Activated CD8-positive, alpha-beta T cell treated with anti-CD3 and anti-CD28 coated beads, Interleukin-2, amount 10 ng/mL, durations not matched to agents 7 days and 5 days (primary cell): ENCODE measurements at places on chromosomes 5 and 9. TPM values are rescaled to one million over a fixed set of nuclear protein-coding genes. Genes with fewer than 3 reads are reported as not detected.

GRCh38 chr5:37815913-37816312 lies 23.9 kb downstream of the GDNF start:
- H3K4me1 ChIP-seq = no peaks in the 10 kb centered on the region
- H3K36me3 ChIP-seq = no peaks in the 10 kb centered on the region
- H3K27me3 ChIP-seq = no peaks in the 10 kb centered on the region
- H3K27ac ChIP-seq = no peak overlapping the region
- no peak overlapping the region for H3K4me3 ChIP-seq

Gene FYB1
- 215 TPM for total RNA-seq

DNA sequence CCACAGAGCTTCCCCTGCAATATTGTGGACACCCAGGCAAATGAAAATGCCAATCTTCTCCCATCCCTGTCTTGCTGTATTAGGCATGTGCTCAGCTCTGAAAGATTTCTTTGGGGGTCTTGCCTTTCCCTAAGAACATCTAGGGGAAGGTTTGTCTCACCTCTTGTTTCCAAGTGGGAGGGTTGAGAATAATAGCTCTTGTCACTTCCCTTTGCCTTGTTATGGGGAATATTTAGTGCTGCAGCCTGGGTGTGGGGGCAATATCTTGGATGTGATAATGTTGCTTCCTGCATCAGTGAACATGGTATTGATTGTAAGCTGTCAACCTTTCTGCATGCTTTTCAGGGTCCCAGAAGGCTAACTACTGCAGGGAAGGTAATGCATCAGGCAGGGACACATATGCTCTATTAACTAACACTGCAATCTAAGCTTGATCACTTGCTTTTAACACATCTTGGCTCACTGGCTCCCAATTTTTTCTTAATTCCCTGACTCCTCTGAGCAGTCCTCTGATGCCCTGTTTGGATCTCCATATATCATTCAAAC lies 66.1 kb upstream of the GPR151 start:
- no peak overlapping the region for H3K27ac ChIP-seq
- no peak overlapping the region for H3K4me3 ChIP-seq
- no peak for DNase-seq
- H3K36me3 ChIP-seq = no peaks in the 10 kb centered on the region
- H3K27me3 ChIP-seq = peaks cover 6% of the 10 kb centered on the region

DNA sequence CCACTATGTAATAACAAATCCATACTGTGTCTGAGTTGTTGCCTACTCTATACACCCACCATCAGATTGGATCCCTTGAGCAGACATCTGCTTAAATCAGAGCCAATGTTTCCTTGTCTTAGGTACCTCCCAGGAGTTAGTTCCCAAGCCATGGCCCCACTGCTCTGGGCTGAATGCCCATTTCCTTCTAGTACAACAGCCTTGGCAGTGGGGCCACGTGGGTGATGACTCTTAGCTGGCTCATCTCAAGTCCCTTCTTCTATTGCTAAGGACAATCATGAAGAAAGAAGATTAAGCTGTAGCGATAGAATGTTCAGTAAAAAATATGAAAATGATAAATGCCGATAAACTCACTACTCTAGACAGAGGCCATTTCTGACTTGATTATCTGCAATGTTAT lies 16.6 kb downstream of the PTGR1 start:
- H3K36me3 ChIP-seq = no peaks in the 10 kb centered on the region
- no peak overlapping the region for H3K27ac ChIP-seq
- H3K4me3 ChIP-seq = no peak overlapping the region
- H3K4me1 ChIP-seq = no peaks in the 10 kb centered on the region

Gene AGXT2
- total RNA-seq = not detected

GRCh38 chr9:95065224-95065623 lies 252.3 kb downstream of the FANCC start:
- H3K27ac ChIP-seq = no peak overlapping the region
- no peaks in the 10 kb centered on the region for H3K27me3 ChIP-seq
- H3K4me1 ChIP-seq = peaks cover 4% of the 10 kb centered on the region
- no peaks in the 10 kb centered on the region for H3K36me3 ChIP-seq

Gene ANKRD33B
- total RNA-seq = 5.5 TPM

- peaks cover 21% of the 10 kb centered on the region for H3K4me1 ChIP-seq
- DNase-seq = no peak
- H3K27me3 ChIP-seq = peaks cover 22% of the 10 kb centered on the region
- no peak overlapping the region for H3K27ac ChIP-seq
These were observed 23.0 kb downstream of the EPB41L4B start for GRCh38 chr9:109297899-109298298.

DNA sequence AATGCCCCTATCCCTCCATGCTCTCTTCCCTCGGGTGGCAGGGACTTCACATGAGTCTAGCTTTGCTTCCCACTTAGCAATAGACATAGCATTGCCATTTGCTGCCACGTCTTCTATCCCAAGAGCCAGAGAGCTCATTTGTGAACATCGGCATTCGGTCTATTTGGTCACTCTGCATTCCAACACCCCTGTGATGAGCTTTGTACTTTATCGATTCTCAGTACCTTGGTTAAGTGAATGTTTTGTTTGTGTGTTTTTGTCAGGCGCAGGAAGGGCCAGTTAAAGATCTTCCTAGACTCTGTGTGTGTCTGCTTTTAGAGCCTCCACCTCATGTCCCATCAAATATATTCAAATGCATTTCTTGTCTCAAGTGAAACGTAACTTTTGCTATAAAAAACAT lies 141.7 kb downstream of the TARS1 start:
- no peak overlapping the region for H3K4me3 ChIP-seq
- H3K36me3 ChIP-seq = no peaks in the 10 kb centered on the region
- DNase-seq = no peak
- no peak overlapping the region for H3K27ac ChIP-seq
- H3K27me3 ChIP-seq = no peaks in the 10 kb centered on the region

Gene DENND4C
- 29.6 TPM for total RNA-seq
